Stimulated activated CD4-positive, alpha-beta T cell treated with anti-CD3 and anti-CD28 coated beads, Interleukin-12 subunit alpha, Interleukin-12 subunit beta, amount 100 ng/mL, for 4 hours (primary cell): ENCODE measurements at places on chromosomes 3 and 15.

- DNase-seq, result no peak
Measured at GRCh38 chr3:23324745-23325144, 121.6 kb downstream of the UBE2E2 start.

DNA sequence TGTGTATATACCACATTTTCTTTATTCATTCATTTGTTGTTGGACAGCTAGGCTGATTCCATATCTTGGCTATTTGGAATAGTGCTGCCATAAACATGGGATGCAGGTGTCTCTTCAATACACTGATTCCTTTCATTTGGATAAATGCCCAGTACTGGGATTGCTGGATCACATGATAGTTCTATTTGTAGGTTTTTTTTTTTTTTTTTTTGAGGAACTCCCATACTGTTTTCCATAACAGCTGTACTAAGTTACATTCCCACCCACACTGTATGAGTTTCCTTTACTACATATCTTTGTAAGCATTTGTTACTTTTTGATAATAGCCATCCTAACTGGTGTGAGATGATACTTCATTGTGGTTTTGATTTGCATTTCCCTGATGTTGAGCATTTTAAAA is 437.7 kb downstream of the DIPK2A start:
- DNase-seq, result no peak

DNA sequence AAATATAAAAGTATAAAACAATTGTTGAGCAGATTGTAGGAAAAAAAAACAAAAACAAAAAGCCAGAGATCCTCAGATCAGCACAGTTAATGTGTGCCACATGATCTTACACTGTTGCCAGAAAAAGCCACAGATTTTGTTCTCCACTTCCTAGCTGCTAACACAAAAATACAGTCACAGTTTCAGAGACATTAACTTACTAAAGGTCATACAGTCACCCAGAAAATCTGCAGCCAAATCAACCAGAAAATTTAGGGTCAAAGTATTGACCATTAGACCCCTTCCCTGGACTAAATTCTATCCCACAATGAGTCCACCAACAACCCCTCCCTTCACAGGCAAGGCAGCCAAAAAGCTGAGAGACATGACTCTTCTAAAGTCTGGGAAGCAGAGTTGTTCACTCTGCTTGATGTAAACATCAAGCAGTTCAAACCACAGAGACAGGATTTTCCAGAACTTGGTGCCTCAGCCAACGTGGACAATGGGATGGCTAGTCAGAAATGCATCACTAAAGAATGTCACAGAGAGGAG is 59.1 kb downstream of the SST start:
- DNase-seq, result no peak

DNA sequence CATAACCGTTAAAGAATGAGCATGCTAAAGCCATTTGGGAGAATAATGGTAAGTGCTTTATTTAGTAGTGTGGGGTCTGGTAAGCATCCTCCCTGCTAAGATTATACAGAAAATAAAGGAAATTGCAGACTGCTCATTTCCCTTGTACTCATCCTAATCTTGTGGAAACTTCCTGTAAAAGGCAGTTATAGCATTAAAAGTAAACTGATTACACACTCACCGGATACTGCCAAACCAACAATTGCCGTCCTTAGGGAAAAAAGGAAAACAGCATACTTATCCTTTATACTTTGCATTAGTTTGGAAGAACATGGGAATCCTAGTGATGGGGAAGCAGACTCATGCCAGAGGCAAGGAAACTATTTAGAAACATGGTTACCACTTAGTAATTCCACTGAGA is 5.3 kb upstream of the SPRED1 start:
- no peak for DNase-seq

DNA sequence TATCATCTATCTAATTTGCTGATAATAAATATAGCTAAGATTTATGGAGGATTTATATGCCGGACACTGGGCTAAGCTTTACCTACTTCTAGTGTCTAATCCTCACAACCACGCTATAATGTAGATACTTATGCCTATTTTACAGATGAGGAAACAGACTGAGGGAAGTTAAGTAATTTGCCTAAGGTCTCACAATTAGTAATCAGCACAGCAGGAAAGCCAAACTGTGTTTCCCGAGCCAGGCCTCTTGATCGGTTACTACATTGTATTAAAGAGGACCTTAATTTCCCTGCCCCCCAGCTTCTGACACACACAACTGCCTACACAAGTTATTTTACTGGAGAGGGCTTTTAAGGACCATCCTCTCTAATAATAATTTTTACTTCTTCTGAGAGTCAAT is 40.9 kb downstream of the ONECUT1 start:
- no peak for DNase-seq

DNA sequence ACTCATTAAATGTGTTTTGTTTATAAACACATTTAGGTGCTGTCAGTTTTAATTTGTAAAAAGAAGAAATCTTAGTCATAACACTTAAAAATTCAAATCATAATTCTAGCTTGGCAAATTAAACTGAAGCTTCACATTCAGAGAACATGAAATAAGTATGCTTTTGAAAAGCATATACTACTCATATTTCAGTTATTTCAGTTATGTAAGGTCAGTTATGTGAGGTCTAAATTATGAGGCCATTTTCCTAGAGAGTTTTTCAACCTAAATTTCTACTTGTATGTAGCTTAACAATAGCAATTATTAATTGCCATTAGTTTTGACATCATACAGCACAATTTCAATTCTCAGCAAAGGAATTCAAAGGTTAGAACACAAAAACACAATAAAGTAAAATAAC is 465.0 kb downstream of the PLOD2 start:
- no peak for DNase-seq

DNA sequence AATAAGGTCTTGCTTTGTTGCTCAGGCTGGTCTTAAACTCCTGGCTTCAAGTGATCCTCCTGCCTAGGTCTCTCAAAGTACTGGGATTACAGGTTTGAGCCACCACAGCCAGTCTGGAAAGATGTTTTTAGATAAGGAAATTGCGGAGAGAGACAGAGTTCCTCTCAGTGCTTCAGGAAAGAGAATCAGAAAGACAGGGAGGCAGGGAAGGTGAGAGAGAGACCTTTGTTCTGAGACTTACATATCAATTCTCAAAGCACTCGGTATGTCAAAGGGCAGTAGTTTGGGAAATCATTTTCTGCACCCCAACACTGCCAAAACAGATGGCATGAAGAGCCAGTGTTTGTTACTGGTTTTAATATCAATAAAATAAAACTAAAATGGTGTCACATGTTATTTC is 13.1 kb upstream of the GCNT3 start:
- DNase-seq, result no peak

DNA sequence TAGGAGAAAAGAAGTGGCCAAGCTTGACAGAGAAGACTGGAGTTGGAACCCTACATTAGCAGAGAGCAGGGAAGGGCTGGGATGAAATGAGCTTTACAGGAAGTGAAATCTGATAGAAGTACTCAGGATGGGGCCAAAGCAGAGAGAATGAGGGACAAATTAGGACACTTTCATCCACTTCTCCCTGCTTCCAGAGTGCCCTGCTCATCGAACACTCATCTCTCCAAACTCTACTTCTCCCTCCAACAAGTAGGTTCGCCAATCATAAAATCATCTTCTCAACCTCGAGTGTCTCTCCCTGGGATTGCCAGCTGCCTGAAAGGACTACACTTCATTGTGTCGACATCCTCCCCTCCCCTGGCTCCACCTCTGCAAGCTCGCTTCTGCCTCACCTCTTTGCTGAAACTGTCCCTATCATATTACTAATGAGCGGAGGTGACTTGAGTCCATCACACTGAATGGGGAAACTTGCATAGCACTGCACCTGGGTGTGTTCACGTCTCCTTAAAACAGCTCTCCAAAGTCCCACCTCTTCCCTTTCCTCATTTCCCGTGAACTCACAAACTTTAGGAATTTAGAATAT is 365.8 kb downstream of the FOXP1 start:
- no peak for DNase-seq

GRCh38 chr3:115321400-115321805 is 174.3 kb upstream of the ZBTB20 start:
- no peak for DNase-seq

DNA sequence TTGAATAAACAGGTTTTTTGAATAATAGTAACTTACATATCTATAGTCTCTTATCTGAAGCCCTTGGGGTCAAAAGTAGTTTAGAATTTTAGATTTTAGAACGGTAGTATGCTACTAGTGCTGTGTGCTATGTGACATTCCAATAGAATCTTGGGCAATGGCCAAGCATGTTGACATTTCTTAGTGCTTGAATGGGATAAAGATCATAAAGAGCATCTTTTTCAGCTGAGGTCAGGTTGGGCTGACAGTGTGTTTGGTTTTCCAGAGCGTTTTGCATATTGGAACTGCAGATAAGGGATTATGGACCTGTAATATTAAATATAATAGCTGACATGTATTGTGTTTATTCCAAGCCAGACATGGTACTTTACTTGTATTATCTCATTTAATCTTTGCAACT is 32.1 kb downstream of the CNTN4 start:
- DNase-seq, result no peak

- DNase-seq, result no peak
Measured at GRCh38 chr15:99095626-99096025, 9.3 kb upstream of the SYNM start.

GRCh38 chr15:60057554-60057953 is 53.4 kb downstream of the FOXB1 start:
- no peak for DNase-seq

GRCh38 chr15:77631745-77632533 is 773 bp downstream of the LINGO1 start:
- DNase-seq, result no peak

DNA sequence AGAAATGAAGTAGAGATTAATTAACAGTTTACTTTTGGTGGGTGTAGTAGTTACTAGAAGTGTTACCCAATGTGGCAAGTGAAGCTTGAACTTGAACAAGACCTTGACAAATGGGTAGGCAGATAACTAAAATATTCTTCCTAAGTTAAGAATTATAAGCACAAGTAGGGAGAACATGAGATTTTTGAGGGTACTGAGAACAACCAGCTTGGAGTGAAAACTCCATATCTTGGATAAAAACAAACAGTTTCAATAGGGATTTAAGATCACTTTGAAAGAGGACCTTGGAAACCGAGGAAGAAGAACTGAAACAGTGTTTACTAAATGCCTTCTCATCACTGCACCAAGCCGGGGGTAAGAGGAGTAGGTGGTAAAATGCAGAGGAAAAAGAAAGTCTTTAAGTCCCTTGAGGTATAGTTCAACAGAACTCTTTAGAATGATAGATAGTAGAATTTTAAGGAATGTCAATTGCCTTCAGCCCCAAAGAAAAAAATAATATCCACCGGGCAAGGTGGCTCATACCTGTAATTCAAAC is 496.7 kb downstream of the NAALADL2 start:
- no peak for DNase-seq

DNA sequence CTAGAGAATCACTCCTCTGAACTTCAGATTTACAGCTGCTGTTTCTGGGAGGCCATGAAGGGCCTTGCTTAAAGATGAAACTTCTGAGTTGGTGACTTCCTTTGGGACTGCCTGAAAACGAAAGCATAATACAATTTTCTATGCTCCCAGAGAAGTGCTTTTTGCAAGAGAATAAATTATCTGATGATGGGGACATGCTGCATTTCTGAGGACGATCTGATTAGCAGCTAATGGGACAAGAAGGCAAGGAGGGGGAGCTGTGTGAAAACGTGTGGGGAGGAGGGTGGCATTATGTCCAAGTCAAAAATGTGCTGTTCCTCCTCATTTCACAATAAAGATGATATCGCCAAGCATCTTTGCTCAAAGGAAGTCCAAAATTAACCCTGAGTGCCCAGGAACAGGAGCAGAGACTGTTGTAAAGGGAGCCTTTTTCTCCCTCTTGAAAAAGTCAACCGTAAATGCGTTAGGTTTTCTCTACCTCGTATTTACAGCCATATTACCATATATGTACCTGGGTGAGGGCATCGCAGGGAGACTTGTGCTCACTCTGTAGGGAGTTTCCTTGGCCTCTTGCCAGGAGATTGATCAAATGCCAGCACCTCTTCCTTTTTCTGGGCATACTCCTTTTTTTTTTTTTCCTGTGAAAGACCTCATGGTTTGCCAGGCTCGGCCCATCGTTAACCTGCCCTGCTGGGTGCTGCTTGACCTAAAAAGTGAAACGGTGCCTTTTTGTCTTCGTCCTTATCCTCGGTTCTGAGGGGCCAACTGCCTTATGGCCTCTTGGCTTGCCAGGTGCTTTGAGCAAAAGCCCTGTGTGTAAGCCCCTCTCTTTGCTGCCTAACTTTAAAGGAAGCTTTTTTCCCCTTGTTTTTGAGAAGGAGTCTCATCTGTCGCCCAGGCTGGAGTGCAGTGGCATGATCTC is 11.5 kb downstream of the ITPR1 start:
- no peak for DNase-seq

DNA sequence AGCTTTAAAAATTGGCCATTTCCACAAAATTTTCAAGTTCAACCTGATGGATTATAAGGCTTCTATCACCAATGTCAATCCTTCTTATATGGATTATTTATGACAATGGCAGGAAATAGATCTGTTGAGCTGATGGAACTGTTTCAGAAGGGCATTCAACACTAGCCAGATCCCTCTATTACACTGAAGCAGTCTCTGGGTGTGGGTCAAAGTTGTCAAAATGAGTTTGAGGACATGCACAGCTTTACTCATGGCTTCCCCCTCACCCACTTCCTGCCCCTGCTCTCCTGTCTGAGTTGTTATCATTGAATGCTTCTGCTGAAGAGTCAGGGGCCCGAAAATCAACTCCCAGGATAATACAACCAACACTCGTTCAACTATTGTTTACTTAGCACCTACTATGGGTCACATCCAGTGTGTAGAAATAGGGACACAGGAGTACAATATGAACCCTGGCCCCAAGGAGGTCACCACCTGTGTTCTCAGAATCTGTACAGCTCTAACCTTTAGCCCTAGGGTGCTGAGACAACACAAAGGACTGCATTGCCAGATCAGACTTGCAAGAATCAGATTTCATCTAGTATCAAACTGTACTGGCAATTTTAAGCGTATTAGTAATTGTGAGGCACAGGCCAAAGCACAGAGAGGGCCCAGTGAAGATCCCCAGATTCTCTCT is 41.7 kb upstream of the FAM3D start:
- no peak for DNase-seq

DNA sequence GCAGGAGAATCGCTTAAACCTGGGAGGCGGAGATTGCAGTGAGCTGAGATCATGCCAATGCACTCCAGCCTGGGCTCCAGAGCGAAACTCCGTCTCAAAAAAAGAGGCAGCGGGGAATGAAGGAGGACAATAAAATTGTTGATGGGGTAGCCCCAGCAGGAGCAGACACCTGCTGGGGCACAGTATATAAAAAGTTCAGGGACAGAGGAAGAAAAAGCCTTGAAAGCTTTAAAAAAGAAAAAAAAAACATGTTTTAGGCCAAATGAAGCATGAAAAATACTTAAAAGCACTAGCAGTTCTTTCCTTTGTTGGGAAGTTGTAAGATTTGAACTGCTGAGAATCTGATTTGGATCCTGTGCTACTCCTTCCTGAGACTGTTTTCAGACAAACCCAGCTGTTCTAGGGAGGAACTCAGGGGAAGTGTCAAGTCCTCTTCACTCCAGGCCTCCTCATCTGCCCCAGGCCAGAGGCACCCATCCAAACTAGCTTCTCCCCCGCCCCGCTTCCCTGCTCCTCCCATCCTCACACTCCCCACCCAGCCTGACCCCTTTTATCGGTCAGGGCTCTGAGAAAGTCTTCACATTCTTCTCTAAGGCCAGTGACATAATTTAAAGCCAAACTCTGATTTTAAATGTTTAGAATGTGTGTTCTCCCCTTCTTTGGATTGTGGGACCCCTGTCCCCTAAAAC is 4.9 kb downstream of the IL17RD start:
- no peak for DNase-seq

- no peak for DNase-seq
Measured at GRCh38 chr3:49511639-49512038, 41.6 kb downstream of the DAG1 start.
